ENCODE measurements at places on chromosomes 16 and 17. TPM values are rescaled to one million over a fixed set of nuclear protein-coding genes. Genes with fewer than 3 reads are reported as not detected.

The LITAFD gene
- not detected for total RNA-seq

The GP2 gene
- not detected for total RNA-seq

The SLC16A13 gene
- total RNA-seq = 0.53 TPM

The DOC2A gene
- 2.3 TPM for total RNA-seq

The ADAP2 gene
- total RNA-seq = not detected

The RHBDF1 gene
- 88.3 TPM for total RNA-seq

The HBA1 gene
- not detected for total RNA-seq

The SLC12A3 gene
- not detected for total RNA-seq

The ITGAL gene
- not detected for total RNA-seq

The KLHL10 gene
- not detected for total RNA-seq

The ADAD2 gene
- 0.13 TPM for total RNA-seq
